Substantia nigra (tissue), 51 donors: ENCODE measurements at places on chromosomes 11 and 22.
A peak's percentile ranks its signal among the peaks of the same experiment; 100 is the strongest.

- no peak for DNase-seq
Measured at GRCh38 chr22:30399718-30400117, 2.9 kb downstream of the SEC14L2 start.

DNA sequence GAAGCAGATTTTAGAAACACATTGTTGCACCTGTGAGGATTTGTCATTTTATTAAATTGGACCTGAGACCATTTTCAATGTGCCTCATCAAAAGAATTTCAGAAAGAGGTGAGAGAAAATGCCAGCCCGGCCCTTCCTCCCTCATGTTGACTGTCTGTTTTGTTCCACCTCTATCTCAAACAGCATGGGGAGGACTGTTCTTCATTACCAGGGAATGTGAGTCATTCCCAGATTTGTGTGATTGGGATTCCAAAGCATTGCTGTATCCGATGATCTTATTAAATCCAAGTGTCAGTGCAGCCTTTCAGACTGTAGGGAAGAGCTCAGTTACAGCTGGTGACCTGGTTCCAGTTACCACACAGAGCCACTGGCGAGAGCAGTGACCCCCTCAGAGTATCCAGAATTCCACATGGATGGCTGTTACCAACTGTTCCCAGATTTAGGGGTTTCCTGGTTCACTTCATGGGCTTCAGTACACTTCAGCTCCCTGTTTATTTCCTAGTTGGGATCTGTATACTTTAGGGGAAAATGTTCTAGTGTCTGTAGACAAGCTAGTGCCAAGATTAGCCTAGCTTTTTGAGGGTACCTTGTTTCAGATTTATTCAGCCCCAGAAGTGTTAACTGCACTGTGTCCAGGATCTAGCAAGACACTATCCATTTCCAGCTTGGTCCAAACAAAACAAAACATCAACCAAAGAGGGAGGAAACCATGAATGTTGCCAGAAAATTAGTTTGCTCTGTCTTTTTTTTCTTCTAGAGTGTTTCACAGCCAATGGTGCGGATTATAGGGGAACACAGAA, 20.9 kb downstream of the KREMEN1 start:
- DNase-seq: no peak

- DNase-seq: no peak
Measured at GRCh38 chr11:61513143-61513765, 4.7 kb downstream of the LRRC10B start.

GRCh38 chr11:115939104-115939730, 435.0 kb upstream of the CADM1 start:
- no peak for DNase-seq

DNA sequence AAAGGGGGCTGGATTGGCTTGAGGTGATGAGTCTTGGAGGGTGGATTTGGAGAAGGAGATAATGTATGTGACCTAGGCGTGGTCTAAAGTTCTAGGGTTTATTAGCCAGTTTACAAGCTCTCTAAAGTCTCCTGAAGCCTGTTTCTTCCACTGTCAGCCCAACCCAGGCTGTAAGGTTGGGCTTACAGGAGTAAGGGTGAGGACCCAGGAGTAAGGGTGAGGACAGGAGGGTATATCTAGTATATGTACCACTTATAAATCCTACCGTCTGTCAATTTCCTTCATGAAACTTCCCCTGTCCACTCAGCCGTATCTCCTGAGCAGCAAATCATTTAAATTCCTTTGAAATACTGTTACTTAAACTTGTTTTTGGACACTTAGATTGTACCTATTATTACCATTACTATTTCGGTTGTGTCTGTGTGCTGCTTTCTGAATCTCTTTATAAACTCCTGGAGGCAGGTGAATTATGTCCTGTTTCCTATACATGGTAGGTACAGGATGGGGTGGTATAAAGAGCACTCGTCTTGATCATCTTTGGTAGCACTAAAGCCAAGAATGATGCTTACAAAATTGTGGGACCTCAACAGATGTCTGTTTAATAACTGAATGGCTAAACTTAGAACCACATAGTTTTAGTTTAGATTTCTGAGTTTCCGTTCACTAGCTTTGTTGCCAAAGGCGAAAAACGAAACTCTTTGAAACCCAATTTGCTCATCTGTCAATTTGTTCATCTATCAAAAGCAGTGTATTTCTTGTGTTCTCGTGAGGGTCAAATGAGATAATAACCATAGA, 192.0 kb downstream of the GRIK4 start:
- DNase-seq: no peak

- DNase-seq: peak; percentile 93
Measured at GRCh38 chr11:120563703-120564572, 52.4 kb downstream of the GRIK4 start.

- no peak for DNase-seq
Measured at GRCh38 chr22:47997052-47997590, 1234.7 kb downstream of the TBC1D22A start.

DNA sequence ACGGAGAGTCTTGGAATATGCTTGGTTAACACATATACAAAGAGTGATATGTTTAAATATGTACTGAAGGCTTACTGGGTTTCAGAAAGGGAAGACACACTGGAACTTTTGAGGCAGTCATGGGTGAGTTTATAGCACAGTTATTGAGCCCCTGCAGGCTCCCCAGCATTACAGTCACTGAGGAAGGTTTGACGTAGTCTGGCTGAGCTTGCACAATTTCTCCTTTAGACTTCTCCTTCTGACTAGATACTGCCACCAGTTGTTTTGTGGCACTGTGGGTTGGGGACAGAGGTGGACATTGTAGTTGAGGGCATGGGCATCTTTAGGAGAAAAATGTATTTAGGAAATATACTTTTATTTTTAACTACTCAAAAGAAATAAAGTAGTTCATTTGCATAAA, 285.4 kb downstream of the C11orf87 start:
- DNase-seq: no peak

DNA sequence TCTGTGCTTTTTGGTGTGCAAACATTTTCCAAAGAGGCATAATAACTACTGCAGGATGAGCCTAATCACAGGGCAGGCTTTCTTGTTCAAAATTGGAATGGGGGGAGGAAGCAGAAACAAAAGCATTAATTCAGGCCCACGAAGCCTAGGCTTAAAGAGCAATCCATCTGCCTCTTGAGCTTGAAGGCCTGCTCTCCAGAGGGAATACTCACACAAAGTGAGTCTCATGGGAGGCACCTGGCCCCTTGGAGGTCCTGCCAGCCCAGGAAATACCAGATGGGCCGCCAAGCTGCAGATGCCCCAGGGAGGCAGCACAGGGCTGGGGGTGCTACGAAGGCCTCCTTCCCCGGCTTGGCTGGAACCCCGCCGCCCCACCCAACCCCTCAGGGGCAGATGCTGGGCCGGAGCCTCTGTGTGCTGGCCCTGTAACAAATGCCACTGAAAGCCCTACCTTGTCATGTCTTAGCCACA, 39.3 kb upstream of the COMT start:
- DNase-seq: no peak

- no peak for DNase-seq
Measured at GRCh38 chr11:72685560-72686480, 11.6 kb upstream of the PDE2A start.

- DNase-seq: no peak
Measured at GRCh38 chr11:2655834-2656622, 43.8 kb downstream of the KCNQ1OT1 start.

DNA sequence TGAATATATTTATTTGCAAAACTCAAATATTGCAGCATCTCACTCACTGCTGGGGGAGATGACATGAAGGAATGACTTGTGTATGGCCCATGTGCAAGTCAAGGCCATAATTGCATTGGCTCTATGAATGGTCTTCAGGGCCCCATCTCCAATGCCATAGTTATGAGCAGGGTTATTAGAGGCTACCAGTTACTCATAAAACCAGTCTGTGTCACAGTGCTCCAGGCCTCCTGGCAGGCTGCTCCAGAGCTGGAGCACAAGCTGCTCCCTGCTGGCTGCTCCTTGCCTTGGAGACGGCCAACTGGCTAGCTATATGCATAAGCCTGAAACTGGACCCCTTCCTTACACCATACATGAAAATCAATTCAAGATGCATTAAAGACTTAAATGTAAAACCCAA, 145.7 kb downstream of the TRPC6 start:
- no peak for DNase-seq

- DNase-seq: peak; percentile 52
Measured at GRCh38 chr11:19679952-19680828, 32.4 kb upstream of the NAV2 start.

- DNase-seq: peak; percentile 17
Measured at GRCh38 chr11:16402654-16403447, 46.5 kb upstream of the SOX6 start.

DNA sequence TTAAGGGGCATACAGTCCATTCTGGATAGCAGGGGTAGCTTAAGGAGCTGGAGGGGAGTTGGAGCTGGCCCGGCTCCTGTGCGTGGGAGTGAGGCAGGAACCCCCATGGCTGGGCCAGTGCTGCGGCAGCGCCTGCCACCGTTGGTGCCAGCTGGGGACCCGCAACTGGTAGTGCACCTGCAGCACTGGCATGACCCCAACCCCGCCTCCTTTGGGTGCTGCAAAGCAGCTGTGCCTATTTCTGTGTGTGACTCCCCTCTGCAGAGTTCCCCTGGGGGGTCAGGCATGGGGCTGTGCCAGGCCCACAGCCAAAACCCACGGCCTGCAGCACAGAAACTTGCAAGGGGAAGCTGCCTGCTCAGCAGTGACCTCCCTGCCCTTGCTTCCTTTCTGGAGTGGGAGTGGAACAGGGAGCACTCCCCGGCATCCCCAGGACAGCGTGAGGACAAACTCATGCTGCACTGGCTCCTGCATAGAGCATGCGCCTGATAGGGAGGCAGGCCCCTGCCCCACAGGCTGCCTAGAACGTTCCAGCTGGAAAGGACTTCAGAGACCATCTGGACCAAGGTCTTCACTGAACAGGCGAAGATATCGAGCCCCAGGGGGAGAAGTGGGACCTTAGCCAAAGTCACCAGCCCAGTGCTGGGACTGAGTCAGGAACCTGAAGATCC, 26.2 kb upstream of the RAB1B start:
- no peak for DNase-seq

DNA sequence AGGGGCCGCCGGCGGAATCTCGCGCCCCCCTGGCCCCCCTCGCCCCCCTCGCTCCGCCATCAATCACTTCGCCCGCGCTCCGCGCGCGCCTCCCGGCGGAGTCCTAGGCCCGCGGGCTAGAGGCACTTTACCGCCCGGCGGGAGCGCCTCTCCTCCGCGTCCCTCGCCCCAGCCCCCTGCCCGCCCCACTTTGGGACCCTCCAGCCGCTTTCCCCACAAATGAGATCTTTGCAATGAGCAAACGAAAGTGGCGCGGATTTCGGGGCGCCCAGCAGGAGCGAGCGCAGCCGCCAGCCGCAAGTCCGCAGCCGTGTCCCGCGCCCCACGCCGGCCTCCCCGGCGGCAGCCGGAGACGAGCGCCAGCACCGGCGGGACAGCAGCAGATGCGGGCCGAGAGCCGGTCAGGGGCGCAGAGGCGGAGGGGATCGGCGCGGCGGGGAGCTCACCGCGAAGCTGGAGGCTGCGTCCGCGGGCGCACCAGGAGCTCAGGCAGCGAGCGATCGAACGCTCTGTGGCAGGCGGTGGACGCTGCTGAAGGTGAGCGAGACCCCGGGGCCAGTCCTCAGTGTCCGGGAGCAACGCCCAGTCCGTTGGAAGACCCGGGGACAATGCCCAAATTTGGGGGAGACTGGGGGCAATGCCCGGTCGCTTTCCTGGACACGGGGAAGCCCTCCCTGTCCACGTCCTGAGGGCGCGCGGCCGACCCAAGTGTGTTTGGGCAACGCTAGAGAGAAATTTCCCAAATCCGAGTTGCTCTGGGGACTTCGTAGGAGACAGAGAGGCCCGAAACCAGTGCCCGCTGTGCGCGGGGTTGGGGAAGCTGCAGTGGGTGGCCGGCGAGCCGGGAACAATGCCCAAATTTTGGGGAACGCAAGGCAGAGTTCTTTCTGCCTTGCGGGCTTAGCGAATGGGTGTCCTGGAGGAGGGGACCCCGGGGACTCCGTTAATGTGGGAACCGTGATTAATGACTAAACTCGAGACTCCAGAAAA, 1.5 kb upstream of the IGF2 start:
- DNase-seq: no peak
